ENCODE measurements at places on chromosomes 16 and 17.

DNA sequence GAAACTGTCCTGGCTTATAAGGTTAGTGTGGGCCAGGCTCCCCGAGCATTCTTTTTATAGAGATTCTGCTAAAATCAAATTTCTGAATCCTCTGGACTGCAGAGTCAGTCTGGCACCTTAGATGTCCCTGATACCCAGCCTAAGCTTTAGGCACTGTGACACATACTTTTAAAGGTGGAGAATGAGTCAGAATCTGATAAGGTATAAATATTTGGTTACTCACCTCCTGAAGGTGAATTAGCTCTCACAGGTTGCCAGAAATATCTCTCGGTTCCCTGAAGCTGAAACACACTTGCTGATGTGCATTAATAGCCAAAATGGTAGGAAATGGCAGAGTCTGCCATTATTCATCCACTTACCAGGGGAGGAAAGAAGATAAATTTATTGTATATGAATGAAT, 446.9 kb downstream of the UTP18 start:
- no peak for DNase-seq

DNA sequence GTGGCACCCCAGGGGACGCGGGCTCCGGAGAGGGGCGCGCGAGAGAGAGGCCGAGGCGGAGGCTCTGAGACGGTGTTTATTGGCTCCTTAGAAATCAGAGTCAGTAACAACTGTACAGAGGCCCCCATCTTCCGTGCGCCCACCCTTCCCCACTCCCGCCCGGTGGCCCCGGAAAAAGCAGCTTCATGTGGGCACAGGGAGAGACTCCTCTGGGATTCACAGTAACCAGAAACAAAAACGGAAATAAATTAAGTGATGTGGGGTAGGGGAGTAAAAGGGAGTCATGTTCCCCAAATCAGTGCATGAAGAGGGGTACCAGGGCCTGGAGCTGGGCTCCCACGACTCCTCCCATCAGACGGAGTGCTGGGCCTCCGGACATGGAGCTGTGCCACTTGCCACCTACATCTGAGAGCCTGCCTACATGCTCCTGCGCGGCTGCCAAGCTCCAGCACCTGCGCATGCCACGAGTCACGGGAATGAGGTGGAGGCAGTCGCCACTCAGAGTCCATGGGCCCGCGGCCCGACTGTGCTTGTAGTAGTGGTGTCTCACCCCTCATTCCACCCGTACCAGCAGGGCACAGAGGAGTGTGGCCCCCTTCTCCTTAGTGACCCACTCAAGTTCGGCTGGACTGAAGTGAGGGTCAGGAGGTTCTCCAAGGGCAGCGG, 543 bp upstream of the GPS2 start:
- no peak for DNase-seq

GRCh38 chr17:82019690-82020571, 2.7 kb downstream of the CENPX start:
- DNase-seq: peak; percentile 15

GRCh38 chr17:77317091-77317750, 176.5 kb downstream of the SEC14L1 start:
- DNase-seq: no peak

DNA sequence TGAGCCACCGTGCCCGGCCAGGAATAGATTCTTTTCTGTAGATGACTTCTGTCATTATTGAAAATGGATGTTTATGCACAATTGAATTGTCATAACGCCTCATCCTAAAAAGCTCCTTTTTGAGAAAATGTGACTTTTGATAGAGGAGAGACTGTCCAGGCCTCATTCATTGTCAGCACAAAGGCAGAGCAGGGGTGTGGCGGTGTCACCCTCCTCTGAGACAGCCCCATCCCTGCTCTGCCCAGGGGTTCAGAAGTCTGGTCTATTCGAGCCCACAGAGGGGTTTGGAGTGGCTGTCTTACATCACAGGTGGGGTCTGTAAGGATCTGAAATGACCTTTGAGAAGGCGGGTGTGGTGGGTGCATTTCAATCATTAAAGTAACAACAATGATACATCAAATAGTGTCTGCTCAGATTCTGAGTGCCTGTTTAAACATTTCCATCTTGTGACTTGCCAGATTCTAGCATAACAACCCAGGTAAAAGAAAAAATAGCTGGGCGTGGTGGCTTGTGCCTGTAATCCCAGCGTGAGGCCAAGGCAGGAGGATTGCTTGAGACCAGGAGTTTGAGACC, 161.0 kb downstream of the SEC14L1 start:
- DNase-seq: no peak
